Activated CD8-positive, alpha-beta memory T cell treated with anti-CD3 and anti-CD28 coated beads, Interleukin-2, amount 50 U/mL, for 48 hours (primary cell): ENCODE measurements at places on chromosomes 2 and 18.
A peak's percentile ranks its signal among the peaks of the same experiment; 100 is the strongest.

- no peak for DNase-seq
Observed at GRCh38 chr2:102788216-102788884, 26.5 kb downstream of the TMEM182 start.

DNA sequence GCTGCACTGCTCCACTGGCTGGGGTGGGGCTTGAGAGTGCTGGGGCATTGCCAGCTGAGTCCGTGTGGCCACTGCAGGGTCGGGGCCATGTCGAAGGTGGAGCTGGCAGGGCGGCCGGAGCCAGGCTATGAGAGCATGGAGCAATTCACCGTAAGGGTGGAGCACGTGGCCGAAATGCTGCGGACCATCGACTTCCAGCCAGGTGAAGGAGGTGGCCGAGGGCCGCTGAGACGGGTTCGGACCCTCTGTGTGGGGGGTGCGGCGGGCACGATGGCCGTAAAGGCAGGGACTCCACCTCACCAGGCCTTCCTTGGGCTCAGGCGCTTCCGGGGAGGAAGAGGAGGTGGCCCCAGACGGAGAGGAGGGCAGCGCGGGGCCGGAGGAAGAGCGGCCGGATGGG is 2.1 kb downstream of the UCN start:
- no peak for DNase-seq

- no peak for DNase-seq
Observed at GRCh38 chr2:239399921-239400595, 762 bp downstream of the HDAC4 start.

GRCh38 chr2:107380912-107381311 is 445.8 kb upstream of the RGPD4 start:
- DNase-seq: no peak

DNA sequence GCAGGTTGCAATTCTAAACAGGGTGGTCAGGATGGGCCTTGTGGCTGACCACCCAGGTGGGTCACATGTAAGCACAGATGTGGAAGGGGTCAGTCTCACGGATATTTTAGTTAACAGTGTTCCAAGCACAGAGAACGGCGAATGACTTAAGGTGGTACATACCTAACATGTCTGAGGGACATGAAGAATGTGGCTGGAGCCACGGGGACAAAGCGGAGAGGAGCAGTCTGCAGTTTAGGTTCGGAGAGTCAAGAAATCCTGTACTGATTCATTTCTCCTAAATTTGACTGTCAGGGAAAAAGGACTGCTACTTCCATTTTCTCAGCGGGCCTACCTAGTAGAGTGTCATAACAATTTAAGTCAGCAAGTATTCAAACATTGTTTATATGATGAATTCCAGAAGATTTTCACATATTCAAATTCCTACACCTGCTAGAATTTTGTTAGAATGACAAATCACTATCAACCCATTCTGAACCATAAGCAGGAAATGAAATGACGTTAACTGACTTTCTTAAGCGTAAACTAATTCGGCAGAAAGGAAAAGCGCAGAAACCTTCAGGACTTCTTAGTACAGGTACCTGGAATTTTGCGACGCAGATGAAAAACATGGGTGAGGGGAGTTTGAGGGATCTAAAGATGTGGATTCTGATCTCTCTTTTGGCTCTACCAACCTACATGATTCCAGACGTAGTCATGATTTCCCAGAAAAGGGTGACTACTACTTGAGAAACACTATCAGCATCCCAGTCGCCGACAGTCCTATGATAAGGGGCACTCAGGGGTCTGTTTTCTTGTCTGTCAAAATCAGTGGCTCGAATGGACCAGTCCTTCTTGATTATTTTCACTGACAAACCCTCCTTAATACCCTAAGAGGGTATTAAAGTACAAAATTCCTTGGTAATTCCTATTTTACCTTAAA is 41.3 kb downstream of the PTPN2 start:
- DNase-seq: no peak

GRCh38 chr18:42730272-42730671 is 385.2 kb downstream of the RIT2 start:
- DNase-seq: no peak

DNA sequence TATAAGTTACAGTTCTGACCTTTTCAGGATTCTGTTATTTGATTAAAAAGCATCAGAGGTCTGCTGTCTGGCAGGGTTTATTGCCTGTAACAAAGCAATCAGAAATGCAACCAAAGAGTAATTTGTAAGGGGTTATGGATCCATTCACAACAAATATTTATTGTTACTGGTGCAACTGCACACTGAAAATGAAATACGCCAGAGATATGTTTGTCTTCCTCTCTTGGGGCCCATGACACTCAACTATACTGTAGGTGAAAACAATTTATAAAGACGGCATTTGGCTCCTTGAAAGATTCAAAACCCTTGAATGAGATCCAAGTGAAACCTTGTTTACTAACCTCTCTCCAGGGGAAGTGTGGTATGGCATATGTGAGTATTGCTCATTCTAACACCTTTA is 452.2 kb downstream of the MBD2 start:
- no peak for DNase-seq

DNA sequence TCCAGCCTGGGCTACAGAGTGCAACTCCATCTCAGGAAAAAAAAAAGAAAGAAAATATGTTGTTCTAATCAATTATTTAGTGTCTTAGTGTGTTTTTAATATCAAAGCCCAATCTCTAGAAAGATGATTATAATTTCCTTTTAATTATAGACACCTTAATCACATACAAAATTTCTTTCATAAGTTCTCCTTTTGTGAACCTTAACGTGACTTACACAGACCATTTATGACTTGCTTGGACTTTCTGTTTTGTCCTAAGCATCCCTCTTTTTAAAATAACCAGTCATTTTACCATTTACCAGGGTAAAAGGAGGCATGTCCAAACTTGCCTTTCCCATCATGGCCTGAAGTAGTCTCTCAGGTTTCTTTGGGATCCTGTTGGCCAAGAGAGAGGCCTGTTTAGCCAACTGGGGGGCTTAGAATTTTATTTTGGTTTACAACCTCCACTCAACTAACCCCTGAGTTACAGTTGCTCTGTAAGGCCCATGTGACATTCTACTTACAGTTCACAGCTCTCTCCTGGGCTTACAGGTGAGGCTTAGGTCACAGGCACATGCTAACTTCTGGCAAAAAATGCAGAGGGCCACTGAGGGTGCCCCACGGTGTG is 23.9 kb upstream of the GPR155 start:
- DNase-seq: no peak

- DNase-seq: peak; percentile 34
Observed at GRCh38 chr2:26610504-26611335, 30.4 kb downstream of the CIB4 start.

- DNase-seq: no peak
Observed at GRCh38 chr18:48079885-48080284, 149.4 kb upstream of the SMAD2 start.

- no peak for DNase-seq
Observed at GRCh38 chr18:58300867-58301266, 256.8 kb downstream of the NEDD4L start.

- no peak for DNase-seq
Observed at GRCh38 chr2:240591784-240592183, 5.2 kb downstream of the CAPN10 start.

- no peak for DNase-seq
Observed at GRCh38 chr2:175883586-175884194, 118.4 kb downstream of the LNPK start.

- DNase-seq: no peak
Observed at GRCh38 chr2:174014699-174015070, 49.5 kb upstream of the SP3 start.

- DNase-seq: no peak
Observed at GRCh38 chr2:133586978-133587377, 18.7 kb upstream of the NCKAP5 start.

GRCh38 chr2:54724560-54725342 is 1.3 kb downstream of the EML6 start:
- DNase-seq: peak; percentile 68

DNA sequence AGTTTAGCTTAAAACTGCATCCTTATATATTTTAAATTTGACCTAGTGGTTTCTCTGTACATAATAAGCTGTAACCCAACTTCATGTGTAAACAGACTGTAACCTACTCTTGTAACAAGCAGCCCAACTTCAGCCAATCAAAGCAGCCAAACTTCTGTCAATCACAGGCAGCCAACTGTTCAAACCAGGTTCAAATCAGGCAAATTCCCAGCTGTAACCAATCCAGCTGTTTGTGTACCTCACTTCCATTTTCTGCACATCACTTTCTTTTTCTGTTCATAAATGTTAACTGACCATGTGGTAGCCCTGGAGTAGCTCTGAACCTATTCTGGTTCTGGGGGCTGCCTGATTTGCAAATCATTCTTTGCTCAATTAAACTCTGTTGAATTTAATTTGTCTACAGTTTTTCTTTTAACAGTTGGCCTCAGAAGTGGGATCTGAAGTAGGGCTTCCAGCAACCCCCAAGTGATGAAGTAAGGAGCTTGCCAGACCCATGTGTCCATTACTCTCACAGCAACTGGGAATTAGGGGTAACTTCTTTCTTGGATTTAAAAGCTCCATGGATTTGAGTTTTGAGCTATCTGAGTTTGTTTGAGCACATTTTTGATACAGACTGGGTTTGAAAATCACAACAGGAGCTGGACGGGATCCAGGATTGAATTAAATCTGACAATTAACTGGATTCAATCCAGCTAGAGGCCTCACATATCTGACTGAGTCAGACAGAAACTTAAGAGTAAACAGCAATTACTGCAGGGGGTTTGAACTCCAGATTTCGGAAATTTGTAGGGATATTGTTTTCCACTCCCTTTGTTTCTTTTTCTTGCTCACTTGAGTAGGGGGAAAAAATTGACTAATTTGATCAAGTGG is 1569.7 kb upstream of the SLC39A10 start:
- no peak for DNase-seq

GRCh38 chr2:112728378-112729175 is 7.8 kb downstream of the NT5DC4 start:
- peak; percentile 44 for DNase-seq

GRCh38 chr2:239081622-239082021 is 233.7 kb downstream of the TWIST2 start:
- DNase-seq: no peak

DNA sequence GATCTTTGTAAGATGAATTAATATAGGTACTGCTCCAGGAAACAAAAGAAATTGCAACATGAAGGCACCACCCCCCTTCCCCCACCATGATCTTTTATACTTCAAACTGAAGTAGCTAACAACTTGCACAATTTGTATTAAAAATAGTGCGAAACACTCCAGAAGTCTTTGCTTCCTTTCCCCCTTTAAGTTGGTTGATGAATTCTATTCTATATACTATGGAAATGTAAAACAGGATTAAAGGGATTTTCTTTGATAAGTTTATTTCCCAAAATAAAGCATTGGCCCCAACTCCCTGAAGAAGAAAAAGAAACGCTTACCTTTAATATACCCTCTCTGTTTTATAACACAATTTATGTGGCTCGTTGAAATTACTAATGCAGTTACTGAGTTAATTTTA is 227.1 kb downstream of the ARHGAP15 start:
- DNase-seq: no peak

DNA sequence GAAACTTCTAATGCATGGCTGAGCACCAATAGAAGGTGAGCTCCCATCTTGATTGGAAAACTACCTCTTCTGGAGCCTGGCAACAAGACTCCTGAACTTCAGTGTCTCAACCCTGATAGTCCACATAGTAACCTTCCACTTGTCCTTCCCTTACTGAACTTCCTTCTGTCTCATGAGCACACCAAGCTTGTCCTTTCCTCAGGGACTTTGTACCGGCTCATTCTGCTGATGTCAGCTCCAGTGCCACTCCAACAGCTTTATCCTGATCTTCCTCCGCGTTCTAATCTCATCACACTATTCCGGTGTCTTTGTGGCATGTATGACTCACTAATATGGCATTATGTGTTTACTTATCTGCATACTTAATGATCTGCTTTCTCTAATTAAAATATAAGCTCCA is 862.0 kb upstream of the ID2 start:
- no peak for DNase-seq

GRCh38 chr2:24482251-24482971 is 8.6 kb upstream of the NCOA1 start:
- DNase-seq: no peak
